ENCODE measurements at places on chromosomes 13 and 19.

DNA sequence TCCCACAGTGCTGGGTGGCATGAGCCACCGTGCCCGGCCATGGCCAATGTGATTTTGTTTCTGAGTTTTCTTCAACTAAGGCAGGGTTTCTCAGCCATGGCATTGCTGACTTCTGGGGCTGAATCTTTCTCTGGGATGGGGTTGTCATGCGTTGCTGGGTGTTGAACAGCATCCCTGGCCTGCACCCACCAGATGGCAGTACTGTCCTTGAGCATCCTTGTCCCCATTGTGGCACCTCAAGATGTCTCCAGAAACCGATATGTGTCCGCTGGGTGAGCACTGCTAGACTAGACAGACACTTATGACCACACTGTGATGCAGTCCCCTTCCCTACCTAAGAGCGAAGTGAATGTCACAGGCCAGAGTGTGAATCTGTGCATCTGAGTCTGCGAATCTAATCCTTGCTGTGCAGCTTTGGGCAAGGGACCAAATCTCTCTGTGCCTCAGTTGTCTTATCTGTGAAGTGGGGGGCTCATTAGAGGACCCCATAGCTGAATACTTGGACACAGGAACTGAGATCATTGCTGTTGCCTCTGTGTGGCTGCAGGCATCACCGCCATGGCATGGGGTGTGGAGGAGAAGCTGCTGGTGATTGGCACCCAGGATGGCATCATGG lies 50.3 kb upstream of the SIN3B start:
- DNase-seq, result peak; percentile 77

DNA sequence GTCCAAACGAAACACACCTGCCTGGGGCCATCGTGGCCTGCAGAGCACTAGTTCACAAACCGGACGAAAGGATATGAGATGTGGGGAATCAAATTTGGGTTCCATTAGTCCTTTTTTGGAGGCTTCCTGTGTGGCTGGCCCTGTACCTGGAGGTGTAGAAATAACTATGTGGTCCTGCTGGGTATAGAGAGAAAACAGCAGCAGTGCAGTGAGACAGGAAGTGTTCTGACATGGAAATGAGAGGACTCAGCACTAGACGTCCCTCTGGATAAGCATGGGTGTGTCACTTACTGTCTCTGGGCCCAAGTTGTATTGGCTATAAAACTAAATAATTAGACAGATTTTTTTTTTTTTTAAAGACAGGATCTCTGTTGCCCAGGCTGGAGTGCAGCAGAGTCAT lies 12.3 kb downstream of the KDELR1 start:
- DNase-seq, result no peak

DNA sequence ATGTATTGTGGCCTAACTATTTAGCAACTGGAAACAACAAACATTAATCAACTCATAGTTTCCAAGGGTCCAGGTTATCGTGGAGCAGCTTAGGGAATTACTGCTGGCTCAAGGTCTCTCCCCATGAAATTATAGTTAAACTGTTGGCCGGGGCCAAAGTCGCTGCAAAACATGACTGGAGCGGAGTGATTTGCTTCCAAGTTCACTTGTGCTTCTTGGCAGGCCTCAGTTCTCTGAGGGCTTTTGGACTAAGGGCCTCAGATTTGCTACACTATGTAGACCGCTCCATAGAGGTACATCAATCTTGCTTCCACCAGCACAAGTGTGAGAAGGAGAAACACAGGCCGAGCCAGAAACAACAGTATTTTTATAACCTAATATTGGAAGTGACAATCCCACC lies 9.4 kb upstream of the KBTBD7 start:
- DNase-seq, result no peak

DNA sequence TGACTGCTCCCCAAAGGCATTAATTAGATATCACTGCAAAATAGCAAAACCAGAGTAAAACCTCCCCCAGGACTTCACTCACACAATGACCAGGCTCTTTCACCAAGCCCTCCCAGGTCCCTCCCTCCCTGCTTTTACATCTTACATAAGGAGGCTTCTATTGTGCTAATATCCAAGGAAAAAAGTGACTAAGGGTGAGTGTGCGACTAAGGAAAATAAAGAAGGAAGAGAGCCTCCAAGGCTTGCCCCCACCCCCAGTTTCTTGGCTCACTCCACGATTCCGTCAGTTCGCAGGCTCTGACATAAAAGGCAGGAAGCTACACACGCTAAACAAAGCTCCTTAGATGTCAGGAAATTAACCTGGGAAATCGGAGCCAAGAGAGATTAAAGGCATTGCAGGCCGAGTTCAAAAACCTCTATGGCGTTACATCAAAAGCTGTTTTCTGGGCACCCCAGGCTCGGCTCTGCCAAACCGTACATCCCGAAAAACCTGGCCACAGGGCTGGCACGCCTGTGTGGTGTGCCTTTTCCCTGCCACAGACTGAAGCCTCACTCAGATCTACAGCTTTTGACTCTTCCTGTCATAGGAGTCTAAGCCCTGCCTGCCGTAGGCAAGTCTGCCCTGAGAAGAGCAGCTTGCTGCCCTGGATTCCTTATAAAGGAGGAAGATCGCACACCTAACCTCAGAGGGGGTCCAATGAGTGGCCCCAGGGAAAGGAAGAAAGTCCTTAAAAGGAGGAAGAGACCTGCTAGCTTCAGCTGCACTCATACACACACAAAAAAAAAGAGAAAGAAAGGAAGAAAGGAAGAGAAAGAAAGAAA lies 67.0 kb upstream of the SERP2 start:
- DNase-seq, result peak; percentile 86

GRCh38 chr19:50512112-50512998 lies 1.4 kb downstream of the ASPDH start:
- DNase-seq, result no peak

DNA sequence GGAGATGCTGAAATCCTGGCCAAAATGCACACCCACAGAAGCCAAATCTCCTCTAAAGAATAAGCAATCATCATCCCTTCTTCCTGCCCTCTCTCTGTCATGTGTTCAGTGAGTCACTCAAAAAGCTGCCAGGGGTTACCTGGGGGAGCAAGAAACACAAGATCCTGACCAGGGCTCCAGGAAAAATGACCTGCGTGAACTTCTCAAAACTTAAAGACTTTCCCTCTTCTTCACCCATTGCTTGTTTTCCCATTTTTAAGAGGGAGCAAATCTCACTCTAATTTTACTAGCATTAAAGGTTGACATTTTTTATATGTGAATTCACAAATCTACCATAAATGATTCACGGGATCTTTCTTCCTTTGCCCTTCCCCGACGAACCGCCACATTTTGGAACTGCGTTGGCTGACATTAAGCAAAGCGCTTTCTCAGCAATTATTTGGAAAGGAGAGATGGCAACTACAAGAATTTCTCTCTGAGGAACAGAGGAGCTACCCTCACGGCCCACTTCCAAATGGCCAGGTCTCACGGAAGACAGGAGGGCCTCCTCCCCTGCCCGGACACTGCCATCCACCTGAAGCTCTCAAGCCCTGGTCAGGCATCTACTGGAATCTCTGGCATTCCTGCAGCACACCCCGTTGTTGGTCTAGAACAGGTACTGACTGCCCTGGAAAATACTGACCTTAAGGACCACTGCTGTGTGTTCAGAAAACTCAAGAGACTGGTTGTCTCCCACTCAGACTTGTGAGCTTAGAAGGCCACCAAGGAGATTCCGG lies 14.2 kb downstream of the TSHZ3 start:
- DNase-seq, result no peak

DNA sequence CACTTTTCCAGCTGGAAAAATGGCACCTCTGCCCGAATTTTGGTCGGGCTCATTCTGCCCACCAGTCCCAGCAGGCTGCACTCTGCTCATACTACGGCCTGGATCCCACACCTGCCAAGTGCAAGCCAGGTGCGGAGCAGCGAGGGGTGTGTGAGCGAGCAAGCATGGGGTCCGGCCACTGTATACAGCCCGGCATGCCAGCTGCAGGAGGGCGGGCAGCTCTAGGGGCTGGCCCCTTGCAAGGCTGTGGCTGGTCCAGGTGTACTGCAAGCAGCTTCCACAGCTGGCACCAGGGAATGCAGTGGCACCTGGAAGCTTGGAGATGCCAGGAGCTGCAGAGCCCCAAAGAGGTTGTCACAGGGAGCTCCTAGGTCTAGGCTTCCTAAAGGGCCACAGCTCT lies 2.7 kb upstream of the INTS6 start:
- DNase-seq, result no peak

GRCh38 chr19:30739394-30739793 lies 367.2 kb downstream of the ZNF536 start:
- no peak for DNase-seq

DNA sequence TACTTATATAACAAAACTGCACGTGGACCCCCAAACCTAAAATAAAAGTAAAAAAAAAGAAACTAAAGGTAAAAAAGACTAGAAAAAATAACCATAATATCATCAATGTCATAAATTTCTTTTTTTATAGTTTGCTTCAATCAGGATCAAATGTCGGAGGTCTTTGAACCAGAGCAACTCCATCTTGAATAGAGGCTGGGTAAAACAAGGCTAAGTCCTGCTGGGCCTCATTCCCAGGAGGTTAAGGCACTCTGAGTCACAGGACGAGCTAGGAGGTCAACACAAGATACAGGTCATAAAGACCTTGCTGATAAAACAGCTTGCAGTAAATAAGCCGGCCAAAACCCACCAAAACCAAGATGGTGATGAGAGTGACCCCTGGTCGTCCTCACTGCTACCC lies 24.0 kb downstream of the TPT1 start:
- DNase-seq, result no peak

DNA sequence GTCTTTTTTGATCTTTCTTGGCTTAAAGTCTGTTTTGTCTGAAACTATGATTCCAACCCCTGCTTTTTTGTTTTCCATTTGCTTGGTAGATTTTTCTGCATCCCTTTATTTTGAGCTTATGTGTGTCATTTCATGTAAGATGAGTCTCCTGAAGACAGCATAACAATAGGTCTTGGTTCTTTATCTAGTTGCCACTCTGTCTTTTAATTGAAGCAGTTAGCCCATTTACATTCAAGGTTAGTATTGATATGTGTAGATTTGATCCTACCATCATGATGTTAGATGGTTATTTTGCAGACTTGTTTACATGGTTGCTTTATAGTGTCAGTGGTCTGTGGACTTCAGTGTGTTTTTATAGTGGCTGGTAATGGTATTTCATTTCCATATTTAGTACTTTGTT lies 1678.9 kb downstream of the PCDH9 start:
- DNase-seq, result no peak

- DNase-seq, result no peak
Observed at GRCh38 chr19:45809643-45810159, 5.4 kb downstream of the RSPH6A start.
